MCF 10A (cell line): ENCODE measurements at places on chromosomes 1 and 21. TPM values are rescaled to one million over a fixed set of nuclear protein-coding genes. Genes with fewer than 3 reads are reported as not detected.

- peaks cover 12% of the 10 kb centered on the region for H3K27me3 ChIP-seq
- no peak overlapping the region for H3K27ac ChIP-seq
- no peaks in the 10 kb centered on the region for H3K36me3 ChIP-seq
- no peak for DNase-seq
Measured at GRCh38 chr1:23571465-23571864, 12.2 kb upstream of the ID3 start.

- H3K4me3 ChIP-seq: no peak overlapping the region
- no peak overlapping the region for H3K27ac ChIP-seq
- H3K27me3 ChIP-seq: no peaks in the 10 kb centered on the region
Measured at GRCh38 chr1:210715072-210715471, 386.4 kb downstream of the HHAT start.

BTBD19 gene
- total RNA-seq: 11.7 and 15.5 TPM in 2 replicates

- H3K27me3 ChIP-seq: no peaks in the 10 kb centered on the region
- no peak overlapping the region for H3K27ac ChIP-seq
- DNase-seq: no peak
- peaks cover 4% of the 10 kb centered on the region for H3K4me1 ChIP-seq
- H3K36me3 ChIP-seq: no peaks in the 10 kb centered on the region
Measured at GRCh38 chr1:71919811-71920509, 362.4 kb downstream of the NEGR1 start.

- H3K4me3 ChIP-seq: peak overlapping the region; percentile 99
- H3K4me1 ChIP-seq: peaks cover 12% of the 10 kb centered on the region
- peak; percentile 73 for DNase-seq
- H3K27ac ChIP-seq: peak overlapping the region; percentile 95
Measured at GRCh38 chr1:93080179-93080823, 1.2 kb downstream of the MTF2 start.

PLPPR4 gene
- total RNA-seq: not detected in 2 replicates

- H3K4me1 ChIP-seq: peaks cover 11% of the 10 kb centered on the region
- DNase-seq: no peak
- H3K4me3 ChIP-seq: no peak overlapping the region
- H3K36me3 ChIP-seq: peaks cover 17% of the 10 kb centered on the region
Measured at GRCh38 chr1:154471304-154471703, 30.7 kb upstream of the TDRD10 start.

DNA sequence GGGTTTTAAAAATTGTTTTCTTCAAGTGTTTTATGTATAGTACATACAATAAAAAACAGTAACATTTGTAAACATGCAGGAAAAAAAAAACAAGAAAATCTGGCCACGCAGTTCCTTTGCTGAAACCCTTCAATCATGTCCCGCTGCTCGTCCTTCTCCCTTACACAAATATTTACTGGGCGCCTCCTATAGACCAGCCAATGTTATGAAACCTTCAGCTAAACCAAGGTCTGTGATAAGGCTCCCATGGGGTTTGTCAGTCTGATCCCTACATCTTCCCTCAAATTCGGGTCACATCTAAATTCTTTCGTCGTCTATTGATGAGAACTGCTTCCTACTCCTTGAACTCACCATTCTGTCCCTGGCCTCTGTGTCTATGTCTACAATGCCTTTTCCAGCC is 583.9 kb downstream of the SMYD3 start:
- peaks cover 6% of the 10 kb centered on the region for H3K36me3 ChIP-seq
- H3K27ac ChIP-seq: no peak overlapping the region
- H3K4me3 ChIP-seq: no peak overlapping the region
- DNase-seq: no peak

DNA sequence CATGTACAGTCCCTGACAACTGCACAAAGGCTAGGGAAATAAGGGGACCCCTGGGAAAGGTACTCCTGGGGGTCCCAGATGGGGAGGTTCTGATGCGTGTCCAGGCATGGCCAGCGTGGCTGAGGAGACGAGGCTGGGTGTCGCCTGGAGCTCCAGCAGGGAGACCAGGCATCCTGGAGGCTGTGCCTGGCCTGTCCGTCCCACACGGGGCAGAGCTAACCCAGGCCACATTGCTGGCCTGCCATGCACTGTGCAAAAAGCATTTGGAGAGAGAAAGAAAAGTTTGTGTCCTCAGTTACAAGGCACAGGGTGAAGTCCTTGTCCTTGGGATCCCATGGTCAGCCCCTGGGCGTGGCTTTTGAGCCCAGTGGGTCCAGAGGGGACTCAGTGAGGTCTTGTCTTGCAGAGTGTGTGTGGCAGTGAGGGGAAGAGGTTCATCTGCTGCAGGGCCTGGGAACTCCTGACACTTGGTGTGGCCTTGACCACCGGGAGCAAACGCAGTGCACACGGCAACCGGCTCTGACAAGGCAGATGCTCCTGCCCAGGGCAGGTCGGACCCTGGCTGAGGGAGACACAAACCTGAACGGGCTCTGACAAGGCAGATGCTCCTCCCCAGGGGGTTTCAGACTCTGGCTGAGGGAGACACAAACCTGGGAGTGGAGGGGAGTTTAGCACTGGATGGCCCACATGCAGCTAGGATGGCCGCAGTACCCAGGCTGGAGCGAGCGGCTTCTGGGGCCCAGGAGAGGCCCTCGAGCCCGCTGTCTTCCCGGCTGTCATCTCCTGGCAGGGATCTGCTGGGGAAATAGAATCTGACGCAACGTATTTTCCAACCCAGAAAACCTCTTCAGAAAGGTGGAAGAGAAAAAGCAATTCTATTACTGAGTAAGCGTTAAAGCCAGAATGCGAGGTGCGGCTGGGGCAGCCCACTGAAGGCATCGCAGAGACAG is 37.3 kb upstream of the COL18A1 start:
- H3K4me1 ChIP-seq: peaks cover 31% of the 10 kb centered on the region
- H3K27ac ChIP-seq: no peak overlapping the region
- no peak for DNase-seq
- H3K36me3 ChIP-seq: peaks cover 2% of the 10 kb centered on the region
- H3K4me3 ChIP-seq: no peak overlapping the region

DNA sequence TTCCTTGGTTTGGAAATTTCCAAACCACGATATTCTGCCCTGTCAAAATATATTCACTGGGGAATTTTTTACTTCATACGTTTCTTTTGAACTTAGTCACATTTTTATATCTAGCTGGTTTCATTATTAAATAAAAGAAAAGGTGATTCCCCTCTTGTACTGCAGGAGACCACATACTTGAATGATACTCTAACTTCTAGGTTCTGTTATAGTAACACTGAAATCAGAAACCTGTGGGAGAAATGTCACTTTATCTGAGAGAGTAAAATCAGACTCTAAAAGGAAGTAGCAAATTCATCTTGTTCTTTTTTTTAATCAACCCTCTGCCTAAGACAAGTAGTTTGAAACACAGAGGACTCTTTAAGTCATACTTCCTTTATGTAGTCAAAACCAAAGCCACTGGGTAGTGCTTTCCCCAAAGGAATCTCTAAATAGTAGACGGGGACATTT is 34.4 kb downstream of the MRPL39 start:
- DNase-seq: no peak
- H3K27me3 ChIP-seq: no peaks in the 10 kb centered on the region
- H3K36me3 ChIP-seq: peaks cover 11% of the 10 kb centered on the region
- H3K27ac ChIP-seq: no peak overlapping the region

DNA sequence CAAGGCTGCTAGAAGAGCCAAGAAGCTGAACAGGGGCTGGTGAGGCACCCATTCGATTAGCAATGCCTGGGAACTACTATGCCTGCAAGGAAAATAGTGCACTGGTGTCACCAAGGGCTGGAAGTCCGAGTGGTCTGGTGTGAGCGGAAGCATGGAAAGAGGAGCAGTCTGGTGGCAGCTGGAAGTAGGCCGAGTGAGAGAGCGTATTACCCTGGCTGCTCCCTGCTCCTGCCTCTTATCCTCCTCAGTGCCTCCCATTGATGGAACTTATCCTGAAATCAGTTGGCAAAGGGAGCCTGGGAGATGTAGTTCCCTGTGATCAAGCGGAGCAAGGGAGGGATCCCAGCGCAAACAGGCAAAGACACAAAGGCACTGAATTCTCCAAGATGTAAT is 9.6 kb downstream of the SMAP2 start:
- H3K36me3 ChIP-seq: no peaks in the 10 kb centered on the region
- H3K27me3 ChIP-seq: no peaks in the 10 kb centered on the region
- H3K4me1 ChIP-seq: peaks cover 15% of the 10 kb centered on the region

ADAMTS4 gene
- total RNA-seq: not detected in 2 replicates

DNA sequence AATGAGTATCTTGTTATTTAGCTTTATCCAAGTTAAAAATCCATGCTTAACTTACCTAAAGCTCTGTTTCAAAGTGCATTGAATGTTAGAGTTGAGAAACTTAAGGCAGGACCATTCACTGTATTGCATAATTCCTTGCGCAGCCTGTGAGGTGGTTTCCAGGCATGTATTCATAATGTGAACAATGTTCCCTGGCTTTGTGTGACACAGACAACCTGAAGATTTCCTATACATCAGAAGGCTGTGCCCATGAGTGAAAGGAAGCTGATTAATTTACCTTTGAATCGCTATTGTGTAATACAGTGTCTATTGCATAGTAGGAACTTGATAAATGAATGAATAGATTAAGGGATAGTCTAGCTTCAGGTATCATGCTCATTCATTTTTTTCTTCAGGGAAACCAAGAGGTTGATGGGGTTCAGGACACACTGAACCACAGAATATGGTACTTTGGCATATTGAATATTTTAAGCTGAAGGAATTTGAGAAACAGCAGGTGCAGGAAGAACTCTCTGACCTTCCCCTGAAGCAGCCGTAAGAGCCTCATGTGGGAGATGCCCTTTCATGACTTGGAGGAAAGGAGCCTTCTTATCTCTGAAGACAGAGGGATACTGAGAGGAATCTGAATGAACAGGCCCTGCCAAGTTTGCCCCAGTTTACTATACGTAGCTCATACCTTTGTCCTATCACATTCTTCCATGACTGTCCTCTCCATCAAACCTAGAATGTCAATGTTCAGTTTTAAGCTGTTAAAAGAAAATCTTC is 88.6 kb upstream of the GNG12 start:
- peak; percentile 90 for DNase-seq
- no peak overlapping the region for H3K4me3 ChIP-seq
- H3K27me3 ChIP-seq: no peaks in the 10 kb centered on the region

DNA sequence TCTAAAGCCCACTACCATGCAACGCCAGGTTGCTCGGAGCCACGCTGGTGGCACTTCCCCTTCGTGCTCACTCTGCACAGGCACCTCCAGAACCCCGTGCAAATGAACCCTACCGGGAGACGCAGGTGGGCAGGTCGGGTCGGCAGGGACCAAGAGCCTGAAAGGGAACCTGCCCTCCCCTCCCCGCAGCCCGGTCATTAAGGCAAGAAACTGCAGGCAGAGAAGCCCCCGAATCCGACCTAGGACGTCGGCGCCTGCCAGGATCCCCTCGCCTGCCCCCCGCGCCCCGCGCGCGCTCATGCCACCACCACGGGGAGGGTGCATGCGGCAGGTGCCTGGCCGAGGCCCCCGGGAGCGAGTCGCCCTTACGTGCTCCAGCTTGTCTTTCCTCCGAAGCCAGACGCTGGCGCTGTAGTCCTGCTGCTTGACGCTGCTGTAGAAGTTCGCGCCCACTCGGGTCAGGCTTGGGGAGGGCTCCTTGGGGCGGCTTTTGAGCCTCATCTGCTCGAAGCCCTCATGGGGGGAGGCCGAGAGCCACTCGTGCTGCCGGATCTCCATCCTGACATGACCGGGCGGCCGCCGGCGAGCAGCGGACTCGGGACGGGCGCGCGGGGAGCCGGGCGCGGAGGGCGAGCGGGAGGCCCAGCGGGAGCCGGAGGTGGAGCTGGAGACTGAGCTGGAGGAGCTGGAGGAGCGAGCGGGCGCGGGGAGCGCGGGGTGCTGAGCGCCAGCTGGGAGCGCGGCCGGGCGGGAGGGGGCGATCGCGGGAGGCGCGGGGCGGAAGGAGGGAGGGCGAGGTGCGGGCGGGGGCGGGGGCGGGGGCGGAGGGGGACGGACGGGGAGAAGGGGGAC is 552 bp downstream of the PLD5 start:
- H3K4me1 ChIP-seq: peaks cover 26% of the 10 kb centered on the region
- no peak overlapping the region for H3K27ac ChIP-seq
- no peaks in the 10 kb centered on the region for H3K27me3 ChIP-seq
- peak overlapping the region; percentile 79 for H3K4me3 ChIP-seq

DNA sequence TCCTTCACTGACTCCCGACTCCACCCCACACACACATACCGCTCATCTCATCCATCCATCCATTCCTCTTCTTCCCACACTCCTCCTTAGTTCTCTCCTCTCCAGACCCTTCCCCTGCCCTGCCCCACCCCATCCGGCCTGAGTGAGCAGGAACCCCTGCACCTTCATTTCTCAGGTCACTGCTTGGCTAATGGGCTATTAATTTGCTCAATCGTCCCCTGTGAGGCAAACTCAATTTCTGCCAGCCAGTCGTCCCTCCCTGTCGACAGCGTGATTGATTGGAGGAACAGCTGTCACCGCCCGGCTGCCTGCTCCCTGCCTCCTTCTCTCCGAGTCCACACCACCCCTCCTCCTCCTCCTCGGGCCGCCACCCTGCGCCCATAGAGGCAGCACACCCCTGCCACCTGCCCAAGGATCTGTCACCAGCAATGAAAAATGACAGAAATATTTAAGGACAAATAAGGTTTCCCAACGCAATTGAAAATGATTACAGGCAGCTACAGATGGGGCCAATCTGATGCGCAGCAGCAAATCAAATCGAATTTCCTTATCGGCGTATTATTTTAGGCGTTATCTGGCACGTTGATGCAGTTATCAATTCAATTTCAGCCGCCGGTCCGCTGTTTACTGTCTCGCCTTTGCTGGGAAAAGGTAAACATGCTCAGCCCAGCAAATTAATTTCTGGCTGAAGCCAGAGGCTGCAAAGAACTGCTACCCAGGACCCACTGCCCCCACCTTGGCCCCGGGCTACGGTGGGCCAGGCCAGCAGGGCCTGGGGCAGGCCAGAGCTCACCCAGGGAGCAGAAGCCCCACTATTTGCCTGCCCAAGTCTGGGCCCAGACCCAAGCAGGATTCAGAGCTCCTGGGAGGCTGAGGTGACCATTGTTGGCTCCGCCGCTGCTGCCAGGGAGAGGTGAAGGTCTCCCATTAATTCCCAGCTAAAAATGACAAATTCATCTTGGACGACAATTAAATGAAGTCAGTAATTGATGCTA is 71.3 kb downstream of the TMEM53 start:
- peaks cover 7% of the 10 kb centered on the region for H3K4me1 ChIP-seq
- no peak for DNase-seq
- H3K4me3 ChIP-seq: no peak overlapping the region
- H3K36me3 ChIP-seq: no peaks in the 10 kb centered on the region
- no peak overlapping the region for H3K27ac ChIP-seq

RGS5 gene
- total RNA-seq: 12.9 and 14.1 TPM in 2 replicates

FCMR gene
- 10.1 and 18.0 TPM in 2 replicates for total RNA-seq

S100A14 gene
- total RNA-seq: 264 and 332 TPM in 2 replicates
